ENCODE measurements at places on chromosomes 2 and 18.

DNA sequence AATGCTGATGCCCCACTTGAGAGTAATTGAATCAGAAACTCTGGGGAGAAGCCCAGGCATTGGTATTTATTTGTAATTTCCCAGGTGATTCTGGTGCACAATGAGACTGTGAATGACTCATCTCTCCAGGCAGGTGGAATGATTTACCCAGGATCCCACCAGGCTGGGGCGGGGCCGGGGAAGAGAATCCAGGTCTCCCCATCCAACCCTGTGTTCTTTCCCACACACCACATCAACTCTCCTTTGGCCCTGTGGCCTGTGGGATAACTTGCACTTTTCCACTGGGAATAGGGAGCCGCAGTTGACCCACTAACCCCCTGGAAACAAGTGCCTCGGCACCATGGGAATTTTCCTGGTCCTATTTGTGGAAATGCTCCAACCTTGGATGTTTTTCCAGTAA is 409.8 kb downstream of the ZNF521 start:
- no peak for DNase-seq

GRCh38 chr2:202760848-202761247 is 110.7 kb downstream of the ICA1L start:
- DNase-seq: no peak

DNA sequence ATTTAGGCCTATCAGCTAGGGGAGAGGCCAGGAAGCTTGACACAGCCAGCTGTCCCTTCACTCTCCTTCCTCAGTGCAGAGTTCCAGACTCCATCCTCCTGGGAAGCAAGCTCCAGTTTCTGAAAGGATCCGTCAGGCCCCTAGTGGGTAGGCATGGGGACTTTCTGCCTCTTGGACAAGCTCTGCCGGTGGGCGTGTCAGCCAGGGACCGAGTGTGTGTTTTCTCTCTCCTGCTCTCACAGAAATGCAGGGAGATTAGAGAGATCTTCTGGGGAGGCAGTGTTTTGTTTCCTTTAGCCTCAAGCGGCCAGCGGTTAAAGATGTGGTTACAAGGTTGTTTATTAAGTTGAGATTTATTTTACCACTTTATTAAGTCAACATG is 29.9 kb upstream of the OTOS start:
- DNase-seq: no peak

GRCh38 chr2:16252891-16253290 is 312.5 kb downstream of the MYCN start:
- DNase-seq: no peak

- DNase-seq: no peak
Measured at GRCh38 chr2:68742626-68743415, 8.2 kb downstream of the ARHGAP25 start.

GRCh38 chr18:77320971-77321559 is 71.4 kb downstream of the GALR1 start:
- DNase-seq: no peak
